ENCODE measurements at places on chromosomes 3 and 15.

DNA sequence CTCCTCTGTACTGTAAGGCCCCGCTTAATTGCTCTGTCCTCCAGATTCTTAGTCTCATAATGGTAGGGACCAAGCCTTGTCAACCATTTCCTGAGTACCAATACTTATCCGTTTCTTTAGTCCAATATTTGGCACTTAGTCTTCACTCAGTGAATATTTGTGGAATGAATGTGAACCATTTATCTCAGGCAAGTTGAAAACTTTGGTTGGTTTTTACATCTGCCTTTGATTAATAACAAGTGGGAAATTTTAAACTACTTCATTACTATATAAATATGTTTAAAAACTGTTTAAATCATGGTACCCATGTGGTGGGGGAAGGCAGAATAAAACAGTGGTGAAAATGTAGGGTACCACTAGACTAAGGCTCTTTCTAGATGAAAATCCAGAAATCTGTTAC, 15.2 kb downstream of the CA12 start:
- DNase-seq, result no peak

DNA sequence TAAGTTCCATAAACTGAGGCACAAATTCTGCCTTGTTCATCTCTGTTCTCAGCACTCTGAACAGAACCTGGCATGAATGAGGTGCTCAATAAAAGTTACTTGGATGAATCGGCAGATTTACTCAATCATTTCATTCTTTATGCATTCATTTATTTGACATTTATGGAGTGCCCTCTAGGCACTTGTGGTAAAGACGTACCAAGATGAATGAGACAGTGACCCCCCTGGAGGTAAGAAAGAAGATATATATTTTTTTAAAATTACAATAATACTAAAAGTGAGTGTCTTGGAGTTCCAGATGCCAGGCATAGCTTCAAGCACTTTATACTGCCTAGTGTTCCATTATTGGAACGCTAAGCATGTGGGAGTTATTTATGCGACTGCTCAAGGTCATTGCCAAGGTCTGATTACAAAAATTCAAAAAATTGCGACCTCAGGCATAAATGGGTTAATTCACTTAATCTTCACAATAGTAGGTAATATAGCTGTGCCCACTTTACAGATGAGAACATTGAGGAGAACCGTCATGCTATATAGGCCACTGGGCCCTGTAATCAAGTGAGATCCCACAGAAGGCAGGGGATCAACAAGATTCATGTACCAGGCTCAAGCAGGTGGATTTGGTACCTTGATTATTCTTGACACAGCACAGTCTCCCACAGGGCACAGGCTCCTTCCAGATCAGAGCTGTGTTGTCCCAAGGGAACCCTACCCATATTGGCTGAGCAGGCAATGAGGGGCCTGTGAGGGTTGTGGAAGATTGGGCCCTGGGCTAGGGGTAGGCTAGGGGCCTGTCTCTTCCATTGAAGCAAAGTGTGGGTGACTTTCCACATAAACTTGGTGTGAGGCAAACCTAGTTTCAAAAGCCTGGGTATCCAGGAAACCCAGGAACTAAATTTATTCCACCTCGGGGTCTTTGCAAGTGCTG, 10.7 kb downstream of the XIRP1 start:
- no peak for DNase-seq

DNA sequence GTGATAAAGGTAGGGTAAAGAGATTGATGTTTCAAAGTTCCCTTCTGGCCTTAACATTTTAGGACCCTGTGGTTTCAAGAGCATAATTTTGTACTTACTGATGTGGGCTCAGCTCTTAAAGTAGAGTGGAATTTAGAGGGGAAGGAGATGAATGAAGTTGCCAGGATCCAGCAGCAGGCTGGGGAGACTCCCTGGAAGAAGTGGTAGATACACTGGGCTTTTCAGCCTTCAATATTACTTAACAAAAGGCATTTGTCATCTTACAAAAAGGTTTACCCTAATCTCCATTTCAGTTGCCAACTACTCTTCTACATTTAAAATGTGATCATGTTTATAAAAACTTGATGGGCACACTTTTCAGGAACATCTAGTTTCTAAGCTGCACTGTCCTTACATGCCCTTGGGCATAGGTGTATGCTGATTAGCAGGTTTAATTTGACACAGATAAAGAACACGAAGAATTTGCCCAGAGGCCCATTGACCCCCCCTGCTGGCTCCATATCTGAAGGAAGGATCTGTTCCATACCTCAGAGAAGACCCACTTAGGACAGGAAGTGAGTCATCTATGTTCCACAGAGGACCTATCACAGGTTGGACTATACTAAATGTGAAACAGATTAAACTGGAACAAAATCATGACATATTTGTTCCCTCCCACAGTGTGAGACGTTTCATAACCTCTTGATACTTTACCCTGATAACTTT, 93.0 kb upstream of the LPP start:
- DNase-seq, result peak; percentile 25

DNA sequence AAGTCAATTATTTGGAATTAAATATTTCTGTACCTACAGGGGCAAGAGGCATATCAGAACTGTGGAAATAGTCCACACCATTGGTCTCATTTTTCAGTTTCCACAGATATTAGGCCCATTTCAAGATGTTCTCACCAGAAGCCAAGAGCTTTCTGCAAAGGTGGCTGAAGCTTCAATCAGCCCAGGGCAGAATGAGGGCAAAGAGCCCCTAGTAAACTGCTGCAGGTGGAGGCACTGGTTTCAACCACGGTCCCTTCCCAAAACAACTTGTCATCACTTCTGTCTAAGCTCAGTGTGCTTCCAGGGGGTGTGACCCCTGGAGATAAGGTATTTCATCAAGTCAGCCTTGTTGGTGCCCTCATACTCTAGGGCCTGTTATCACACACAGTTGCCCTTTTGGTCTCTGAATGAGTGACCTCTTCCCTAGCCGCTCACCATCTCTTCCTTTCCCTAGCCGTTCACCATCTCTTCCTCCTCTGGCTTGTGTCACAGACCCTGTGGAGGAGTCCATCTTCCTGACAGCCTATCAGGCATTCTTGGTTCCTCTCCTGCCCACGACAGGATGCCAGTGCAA, 21.2 kb downstream of the IL17RD start:
- no peak for DNase-seq

DNA sequence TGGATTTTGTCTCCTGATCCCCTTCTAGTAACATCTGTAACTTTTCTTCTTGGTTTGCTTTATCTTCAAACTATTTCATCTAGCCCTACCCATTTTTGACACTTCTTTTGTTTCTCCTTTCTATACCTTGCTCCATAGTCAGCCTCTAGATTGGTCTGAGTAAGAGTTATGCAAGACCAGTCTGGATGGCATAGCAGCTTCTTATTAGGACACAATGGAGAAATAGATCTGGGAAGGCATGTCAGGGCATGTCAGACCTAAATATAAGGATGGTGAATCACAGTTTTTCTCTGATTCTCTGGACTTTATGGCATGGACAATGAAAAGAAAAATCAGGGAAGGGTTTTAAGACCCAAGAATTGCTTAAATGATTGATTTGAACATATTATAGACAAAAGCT, 452.5 kb downstream of the RAP2B start:
- DNase-seq, result peak; percentile 42

GRCh38 chr3:117218641-117219048, 509.1 kb downstream of the TUSC7 start:
- DNase-seq, result no peak

GRCh38 chr3:70433091-70433490, 120.7 kb upstream of the MDFIC2 start:
- peak; percentile 7 for DNase-seq

- DNase-seq, result no peak
These were observed 271.4 kb downstream of the POLQ start for GRCh38 chr3:121274411-121274810.

GRCh38 chr15:77742570-77742969, 109.9 kb upstream of the LINGO1 start:
- no peak for DNase-seq

- no peak for DNase-seq
These were observed 623.4 kb upstream of the SGO1 start for GRCh38 chr3:20809356-20809755.

DNA sequence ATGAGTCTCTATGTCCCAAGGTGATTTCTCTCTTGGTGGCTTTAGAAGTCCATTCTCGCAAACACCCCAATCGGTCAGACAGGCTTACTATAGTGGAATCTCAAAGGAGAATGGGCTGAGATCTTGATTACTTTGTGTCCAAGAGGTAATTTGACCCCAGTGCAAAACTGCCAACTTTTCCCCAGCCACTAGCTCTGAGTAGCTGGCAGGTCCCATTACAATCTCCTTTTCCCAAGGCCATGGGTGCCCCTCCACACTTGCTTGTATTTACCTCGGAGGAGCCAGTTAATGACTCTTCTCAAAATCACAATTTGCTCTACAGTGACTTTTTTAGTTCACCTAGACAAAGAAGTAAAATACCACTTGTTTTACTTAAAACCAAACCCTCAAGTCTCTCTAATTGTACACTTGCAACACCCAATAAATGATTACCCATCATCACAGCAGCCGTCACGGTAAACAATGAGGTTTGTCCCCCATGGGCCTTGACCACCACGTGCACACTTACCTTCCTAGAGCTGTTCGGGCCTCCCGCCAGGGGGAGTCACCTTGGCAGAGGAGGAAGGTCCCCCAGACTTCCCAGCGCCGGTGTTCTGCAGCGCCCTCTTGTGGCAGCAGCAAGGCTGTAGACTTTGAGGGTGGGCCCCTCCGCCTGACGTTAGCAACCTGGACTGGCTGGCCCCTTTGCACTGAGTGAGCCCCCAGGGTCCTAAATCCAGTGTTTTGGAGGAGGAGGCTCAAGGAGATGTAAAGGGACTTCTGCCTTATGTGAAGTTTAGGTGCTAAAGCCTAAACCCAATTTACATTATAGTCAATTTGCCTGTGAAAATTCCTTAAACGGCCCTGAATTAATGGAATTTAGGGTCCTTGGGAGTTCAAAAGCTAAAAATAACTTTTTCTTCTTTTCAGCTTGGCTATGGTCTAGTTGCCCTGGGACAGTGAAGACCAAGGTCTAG, 18.7 kb upstream of the HDAC11 start:
- peak; percentile 51 for DNase-seq

DNA sequence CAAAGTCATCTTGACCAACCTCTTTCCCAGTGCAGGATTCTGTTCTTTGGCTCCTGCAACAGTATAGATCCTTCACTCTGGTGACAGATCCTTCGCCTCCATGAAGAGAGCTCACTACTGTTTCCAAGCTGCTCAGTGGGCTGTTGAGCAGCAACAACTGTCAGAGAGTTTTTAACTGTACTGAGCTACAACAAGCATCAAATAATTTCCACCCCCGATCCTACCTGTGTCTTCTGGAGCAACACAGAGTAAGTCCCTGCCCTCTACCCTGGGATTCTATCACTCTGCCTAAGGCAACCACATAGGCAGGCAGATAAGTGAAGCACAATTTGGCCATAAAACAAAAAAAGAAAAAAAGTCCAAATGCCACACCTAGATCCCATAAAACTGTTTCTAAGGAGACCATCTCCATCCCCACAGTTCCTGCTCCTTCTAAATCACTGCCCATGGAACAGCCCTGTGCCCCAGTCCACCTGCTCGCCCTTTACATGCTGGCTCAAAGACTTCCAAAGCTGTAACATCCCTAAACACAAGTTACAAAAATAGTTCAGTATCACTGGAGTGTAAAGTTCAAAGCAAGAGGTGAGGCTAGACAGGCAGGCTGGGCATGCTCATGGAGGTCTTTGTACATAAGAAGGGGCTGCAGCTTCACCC, 37.8 kb upstream of the ANPEP start:
- DNase-seq, result no peak

- peak; percentile 37 for DNase-seq
These were observed 48.7 kb downstream of the NUP210 start for GRCh38 chr3:13371100-13372075.

GRCh38 chr15:31457631-31458526, 131.2 kb downstream of the KLF13 start:
- peak; percentile 92 for DNase-seq

DNA sequence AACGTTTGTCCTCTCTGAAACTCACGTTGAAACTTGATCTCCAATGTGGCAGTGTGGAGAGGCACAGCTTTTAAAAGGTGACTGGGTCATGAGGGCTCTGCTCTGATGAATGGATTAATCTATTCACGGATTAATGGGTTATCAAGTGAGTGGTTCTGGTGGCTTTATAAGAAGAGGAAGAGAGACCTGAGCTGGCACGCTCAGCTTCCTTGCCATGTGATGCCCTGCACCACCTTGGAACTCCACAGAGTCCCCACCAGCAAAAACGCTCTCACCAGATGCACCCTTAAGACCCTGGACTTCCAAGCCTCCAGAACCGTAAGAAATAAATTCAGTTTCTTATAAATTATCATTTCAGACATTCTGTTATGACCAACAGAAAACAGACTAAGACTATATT, 2.6 kb downstream of the PPP1R2 start:
- no peak for DNase-seq

DNA sequence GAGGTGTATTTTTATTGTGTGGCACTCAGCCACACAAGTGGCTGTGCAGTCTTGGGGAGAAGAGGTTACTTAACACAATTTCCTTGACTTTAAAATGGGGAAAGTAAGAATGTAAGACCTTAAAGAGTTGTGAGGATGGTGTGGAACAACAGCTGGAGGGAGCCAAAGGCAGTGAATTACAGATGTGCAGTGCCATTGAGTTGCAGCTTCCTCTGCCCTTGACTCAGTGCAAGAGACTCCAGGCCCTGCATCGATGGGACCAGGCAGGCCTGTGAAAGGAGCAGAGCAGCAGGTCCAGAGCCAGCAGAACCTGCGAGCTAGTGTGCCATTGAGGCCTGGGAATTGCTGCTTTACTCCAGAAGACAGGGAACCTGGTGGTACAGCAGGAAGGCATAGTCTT, 27.2 kb downstream of the EEFSEC start:
- no peak for DNase-seq

DNA sequence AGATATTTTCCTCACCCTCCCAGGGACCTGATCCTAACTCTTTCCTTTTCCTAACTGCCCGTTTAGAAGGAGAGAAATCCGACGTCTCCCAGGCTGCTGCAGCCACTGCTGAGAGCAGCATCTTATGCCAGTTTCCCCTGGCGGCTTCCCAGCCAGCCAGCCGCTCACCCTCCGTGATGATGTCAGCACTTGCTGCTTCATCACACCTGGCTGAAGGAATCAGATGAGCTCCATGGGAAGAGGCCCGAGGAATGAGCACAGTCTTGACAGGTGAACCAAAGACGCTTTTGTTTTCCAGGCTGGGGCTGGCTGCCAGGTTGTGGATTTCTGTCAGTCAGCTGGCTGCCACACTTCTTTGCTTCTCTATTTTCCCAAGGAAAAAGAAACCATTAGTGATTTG, 445.1 kb upstream of the RBMS3 start:
- DNase-seq, result peak; percentile 74

DNA sequence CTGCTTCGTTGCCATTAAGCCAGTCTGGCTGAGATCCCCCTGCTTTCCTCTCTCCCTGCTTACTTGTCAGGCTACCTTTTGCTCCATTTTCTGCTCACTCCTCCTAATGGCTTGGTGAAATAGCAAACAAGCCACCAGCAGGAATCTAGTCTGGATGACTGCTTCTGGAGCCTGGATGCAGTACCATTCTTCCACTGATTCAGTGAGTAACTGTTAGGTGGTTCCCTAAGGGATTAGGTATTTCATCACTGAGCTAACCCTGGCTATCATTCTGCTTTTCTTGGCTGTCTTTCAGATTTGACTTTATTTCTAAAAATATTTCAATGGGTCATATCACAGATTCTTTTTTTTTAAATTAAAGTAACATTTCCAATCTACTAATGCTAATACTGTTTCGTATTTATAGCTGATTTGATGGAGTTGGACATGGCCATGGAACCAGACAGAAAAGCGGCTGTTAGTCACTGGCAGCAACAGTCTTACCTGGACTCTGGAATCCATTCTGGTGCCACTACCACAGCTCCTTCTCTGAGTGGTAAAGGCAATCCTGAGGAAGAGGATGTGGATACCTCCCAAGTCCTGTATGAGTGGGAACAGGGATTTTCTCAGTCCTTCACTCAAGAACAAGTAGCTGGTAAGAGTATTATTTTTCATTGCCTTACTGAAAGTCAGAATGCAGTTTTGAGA, 25.0 kb downstream of the CTNNB1 start:
- peak; percentile 75 for DNase-seq
